ENCODE measurements at places on chromosomes 2 and 18.

GRCh38 chr18:37445368-37445767 lies 120.2 kb downstream of the CELF4 start:
- DNase-seq: no peak

- no peak for DNase-seq
These were observed 228.7 kb upstream of the SIX2 start for GRCh38 chr2:45237850-45238542.

DNA sequence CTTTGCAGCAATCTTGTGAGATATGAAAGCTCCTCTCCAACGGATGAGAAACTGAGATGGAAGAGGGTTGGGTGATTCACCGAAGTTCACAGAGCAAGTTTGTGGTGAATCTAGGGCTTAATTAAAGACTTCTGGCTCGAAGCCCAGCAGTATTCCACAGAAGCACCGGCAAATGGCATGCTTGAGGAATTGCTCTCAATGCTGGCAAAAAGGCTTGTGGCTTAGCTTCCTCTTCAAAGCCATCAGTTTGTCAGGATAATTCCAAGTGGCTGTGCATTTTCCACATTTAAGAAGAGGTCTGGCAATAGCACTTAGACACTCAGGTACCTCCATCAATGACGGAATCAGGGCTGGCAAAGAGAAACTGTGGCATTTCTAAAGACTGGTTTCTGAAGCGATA lies 98.7 kb upstream of the SLC66A3 start:
- no peak for DNase-seq

DNA sequence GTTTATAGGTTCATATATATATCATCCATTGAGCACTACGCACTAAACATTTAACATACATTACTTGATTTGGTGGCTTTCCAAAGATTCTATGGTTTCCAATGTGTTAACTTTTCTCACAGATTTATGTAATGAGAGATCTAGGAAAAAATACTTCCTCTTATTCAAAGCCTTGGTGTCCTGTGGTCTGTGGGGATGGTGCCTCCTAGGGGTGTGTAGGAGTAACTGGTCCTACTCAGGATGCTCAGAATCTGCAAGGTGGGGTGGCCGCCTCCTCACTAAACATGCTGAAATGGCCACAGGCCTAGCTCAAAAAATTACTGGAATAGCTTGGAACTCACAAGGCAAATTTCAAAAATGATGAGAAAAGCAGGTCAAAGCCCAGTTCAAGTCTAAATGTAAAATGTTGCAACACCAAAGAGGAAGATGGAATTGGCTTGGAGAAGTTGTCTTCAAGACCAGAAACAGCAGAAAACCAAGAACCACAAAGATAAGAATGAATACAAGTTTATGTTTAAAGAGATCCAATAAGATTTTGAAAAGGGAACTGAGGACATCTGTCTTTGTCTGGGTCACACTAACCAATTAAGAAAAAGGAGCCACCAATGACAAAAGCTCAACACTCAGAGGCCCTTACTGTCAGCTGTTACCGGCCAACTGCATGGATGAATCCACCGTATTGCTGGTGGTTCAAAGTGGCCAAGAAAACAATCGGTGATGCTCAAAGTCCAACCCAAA lies 11.5 kb downstream of the GPR55 start:
- DNase-seq: no peak

DNA sequence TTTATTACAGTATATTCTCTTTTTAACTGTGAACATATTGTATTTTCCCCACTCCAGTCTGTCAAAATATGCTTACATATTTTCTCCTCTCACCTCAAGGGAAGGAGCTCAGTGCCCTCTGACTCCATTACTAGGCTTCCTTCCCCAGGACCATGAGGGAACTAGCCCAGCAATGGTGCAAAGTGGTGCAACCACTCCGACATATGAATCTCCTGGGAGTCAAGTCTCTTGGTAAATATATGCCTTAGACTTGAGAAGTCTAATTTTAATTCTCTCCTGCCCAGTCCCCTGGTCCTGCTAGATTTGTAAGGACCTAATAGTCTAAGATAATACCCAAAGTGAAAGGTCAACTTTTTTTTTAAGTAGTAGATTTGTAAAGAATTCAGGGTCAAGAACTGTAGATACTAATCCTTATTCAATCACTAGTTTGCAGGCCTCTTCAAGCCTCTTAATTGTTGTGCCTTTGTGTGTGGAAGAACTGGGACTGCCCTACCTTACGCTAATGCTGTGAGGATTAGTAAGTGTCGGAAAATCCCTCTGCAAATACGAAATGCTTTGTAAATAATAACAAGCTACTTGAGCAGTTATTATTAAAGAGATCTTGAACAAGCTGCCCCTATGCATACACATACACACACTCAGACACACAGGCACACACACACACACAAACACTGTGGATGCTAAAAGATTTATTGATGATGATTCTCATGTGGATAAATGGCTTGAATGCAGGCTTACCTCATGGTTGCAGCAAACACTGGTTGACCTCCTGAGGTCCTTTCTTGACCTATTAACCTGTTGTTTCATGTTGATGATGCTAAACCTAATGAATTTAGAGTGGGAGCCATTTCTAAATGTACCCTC lies 251.2 kb upstream of the PARD3B start:
- no peak for DNase-seq

GRCh38 chr2:17793803-17794354 lies 22.4 kb upstream of the MSGN1 start:
- no peak for DNase-seq

DNA sequence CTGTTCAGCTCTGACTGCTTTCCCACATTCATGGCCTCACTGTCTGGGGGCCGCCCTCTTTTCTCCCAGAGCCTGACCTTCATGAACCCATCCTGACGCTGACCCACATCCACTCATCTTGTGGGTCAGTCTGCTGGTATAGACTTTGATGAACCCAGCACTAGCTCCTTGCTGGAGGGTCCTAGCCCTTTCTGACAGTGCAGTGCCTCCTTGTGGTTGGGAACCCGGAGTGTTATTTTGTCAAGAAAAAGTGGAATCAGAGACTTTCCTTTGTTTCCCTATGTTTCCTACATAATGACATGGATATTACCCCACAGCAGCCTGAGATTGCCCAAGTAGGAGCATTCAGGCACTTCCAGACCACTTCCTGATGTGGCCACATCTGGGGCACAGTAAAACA lies 19.3 kb upstream of the OSR1 start:
- no peak for DNase-seq

GRCh38 chr2:75133621-75134570 lies 65.4 kb downstream of the TACR1 start:
- no peak for DNase-seq

DNA sequence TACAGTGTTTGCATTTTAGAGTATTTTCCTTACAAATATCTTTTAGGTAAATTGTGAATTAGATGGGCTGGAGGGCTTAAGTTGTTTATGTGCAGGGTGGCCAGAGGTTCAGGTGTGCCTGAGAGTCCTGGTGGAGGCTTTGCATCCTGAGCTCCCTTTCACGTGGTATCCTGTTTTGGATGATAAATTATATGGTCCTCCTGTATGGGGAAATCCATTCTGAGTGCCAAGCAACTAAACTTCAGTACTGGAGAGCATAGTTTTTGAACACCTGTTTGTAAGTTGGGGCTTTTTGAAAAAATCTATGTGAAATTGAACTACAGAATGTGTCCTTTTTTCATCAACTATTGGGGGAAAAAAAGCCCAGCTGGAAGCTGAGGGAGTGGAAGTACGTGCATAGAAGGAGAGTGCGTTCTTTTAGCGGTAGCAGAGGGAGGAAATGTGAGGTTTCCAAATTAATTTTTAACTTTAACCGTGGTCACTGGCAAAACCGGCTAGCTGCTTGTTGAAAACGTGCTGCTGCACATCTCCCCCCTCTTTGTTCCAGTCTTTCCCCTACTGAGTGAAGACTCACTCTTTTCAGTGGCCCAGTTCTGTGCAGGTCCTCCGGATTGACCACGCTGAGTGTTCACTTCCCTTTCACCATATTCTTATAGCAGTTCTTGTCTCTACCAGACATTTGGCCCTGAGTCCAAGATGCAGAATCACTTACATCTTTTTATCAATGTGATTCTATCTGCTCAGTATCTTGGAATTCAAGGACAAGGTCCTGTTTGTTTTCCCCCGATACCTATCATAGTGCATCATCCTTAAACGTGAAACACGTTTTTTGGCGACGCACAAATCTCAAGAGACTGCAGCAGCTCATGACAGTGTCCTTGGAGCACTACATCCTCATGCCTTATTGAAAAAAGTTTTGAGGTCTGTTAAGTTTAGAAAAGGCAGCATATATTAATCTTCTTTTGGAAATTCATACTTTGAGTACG lies 15.3 kb downstream of the CNOT11 start:
- DNase-seq: no peak

GRCh38 chr18:76391746-76392145 lies 103.3 kb downstream of the ZNF516 start:
- DNase-seq: no peak

- no peak for DNase-seq
These were observed 20.5 kb upstream of the ITGB6 start for GRCh38 chr2:160220545-160221009.

GRCh38 chr2:219405451-219405850 lies 12.7 kb upstream of the DES start:
- no peak for DNase-seq

- DNase-seq: no peak
These were observed 6.4 kb downstream of the ADCYAP1 start for GRCh38 chr18:911025-911424.

DNA sequence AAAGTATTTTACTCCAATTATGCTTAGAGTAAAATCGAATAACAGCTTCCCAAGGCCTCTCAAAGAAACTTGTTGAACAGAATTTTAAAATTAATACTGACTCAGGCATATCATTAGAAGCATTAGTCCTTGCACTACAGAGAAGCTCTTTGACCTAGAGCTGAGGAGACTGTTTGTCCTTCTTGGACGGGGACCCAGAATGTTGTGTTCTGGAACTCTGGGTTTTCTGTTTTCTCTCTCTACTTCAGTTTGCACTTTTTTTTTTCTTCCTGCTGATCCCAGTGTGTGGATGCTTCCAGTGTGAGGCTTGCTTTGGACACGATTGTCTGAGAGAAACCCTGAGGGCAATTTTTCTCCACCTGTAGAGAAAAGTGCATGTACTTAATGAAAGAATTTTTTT lies 847.6 kb downstream of the SOCS6 start:
- DNase-seq: no peak

DNA sequence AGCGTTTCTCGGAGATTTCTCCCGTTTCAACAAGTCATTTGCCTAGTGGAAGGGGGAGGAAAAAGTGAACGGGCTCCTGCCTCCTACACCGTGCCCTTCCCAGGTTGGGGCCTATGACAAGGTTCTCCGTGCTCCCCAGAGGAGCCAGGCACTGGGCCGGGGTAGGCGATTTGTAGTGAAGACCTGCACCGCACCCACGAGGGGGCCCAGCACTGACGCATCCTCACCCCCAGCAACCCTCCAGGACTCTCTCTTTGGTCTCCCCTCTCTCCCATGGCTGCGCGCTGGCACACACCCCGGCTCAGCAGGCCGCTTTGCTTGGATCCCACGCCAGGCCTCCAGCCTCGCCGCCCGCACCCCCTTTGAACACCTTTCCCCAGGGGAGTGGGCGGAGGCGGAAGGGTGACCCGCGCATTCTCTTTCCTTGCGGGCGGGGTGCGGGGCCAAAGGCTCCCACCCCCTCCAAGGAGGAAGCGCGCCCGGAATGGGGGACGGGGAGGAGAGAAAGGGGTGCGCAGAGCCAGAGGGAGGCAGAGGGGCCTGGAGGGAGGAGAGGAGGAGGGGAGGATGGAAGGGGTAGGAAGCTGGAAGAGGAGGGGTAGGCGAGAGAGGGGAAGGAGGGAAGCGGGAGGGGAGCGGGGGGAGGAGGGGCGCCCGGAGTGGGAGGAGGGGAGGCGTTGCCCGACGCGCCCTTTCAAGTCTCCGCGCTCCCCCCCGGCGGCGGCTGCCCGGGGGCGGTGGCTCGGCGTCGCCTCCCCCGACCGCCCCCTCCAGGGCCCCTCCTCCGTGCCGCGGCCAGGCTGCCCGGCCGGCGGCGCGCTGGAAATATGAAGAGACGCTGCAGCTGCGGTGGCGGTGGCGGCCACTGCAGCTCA lies at the start of gene APCDD1:
TSS of gene APCDD1 (plus strand) at position 830 of the 875 bp plus-strand sequence. CDS start 347 bp downstream, outside the sequence.
- no peak for DNase-seq

- DNase-seq: no peak
These were observed 250.8 kb downstream of the TMEM182 start for GRCh38 chr2:103012590-103012989.

DNA sequence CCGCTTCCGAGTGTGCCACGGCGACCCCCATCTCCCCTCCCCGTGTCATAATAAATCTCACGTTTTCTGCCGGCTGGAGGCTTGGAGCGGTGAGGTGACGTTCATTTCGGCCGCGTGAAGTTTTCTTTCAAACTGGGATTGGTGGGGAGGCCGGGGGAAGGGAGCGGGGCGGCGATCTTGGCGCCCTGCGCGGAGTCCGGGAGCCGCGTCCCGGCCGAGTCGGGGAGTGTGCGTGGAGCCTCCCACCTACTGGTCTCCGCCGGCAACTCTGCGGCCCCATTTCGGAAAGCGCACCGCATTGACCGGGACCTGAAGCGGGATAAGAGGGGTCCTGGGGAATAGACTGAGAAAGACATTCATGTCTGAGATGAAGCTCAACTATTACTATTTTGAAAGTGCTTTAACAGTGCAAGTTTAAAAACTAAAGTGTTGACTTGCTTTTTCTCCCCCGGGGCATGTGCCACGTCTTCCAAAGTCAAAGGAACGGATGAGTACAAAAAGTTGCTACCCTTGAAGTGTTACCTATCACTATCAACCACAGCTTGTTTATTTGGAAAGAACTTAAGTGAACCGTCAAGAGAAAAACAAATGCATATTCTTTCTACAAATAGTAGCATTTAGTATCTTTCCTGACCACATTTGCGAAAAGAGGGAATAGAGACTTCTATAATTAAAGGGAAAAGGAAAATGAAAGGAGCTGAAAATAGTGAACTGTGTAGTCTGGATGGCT lies 818 bp upstream of the IKZF2 start:
- no peak for DNase-seq

- DNase-seq: no peak
These were observed 7.2 kb upstream of the MAL start for GRCh38 chr2:95018301-95018700.

DNA sequence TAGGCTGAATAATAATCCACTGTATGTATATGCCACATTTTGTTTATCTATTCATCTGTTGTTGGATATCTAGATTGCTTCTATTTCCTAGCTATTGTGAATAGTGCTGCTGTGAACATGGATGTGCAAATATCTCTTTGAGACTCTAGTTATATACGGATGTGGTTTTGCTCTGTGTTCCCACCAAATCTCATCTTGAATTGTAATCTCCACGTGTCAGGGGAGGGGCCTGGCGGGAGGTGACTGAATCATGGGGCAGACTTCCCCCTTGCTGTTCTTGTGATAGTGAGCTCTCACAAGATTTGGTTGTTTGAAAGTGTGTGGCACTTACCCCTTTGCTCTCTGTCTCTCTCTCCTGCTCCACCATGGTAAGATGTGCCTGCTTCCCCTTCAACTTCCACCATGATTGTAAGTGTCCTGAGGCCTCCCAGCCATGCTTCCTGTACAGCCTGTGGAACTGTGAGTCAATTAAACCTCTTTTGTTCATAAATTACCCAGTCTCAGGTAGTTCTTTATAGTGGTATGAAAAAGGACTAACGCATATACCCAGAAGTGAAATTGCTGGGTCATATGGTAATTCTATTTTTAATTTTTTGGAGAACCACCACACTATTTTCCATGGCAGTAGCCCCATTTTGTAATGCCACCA lies 86.1 kb upstream of the UPP2 start:
- DNase-seq: no peak

- no peak for DNase-seq
These were observed 4.1 kb upstream of the TTR start for GRCh38 chr18:31587529-31587928.

All from activated naive CD4-positive, alpha-beta T cell (primary cell).